ENCODE measurements at places on chromosomes 16 and 17.

- no peak for DNase-seq
Observed at GRCh38 chr17:47924785-47925677, 16.3 kb upstream of the PNPO start.

- no peak for DNase-seq
Observed at GRCh38 chr17:36653856-36654255, 52.5 kb downstream of the MRM1 start.

GRCh38 chr16:84614073-84614459 lies 3.8 kb downstream of the COTL1 start:
- DNase-seq, result no peak

- no peak for DNase-seq
Observed at GRCh38 chr17:57612202-57613071, 132.7 kb downstream of the CCDC182 start.

DNA sequence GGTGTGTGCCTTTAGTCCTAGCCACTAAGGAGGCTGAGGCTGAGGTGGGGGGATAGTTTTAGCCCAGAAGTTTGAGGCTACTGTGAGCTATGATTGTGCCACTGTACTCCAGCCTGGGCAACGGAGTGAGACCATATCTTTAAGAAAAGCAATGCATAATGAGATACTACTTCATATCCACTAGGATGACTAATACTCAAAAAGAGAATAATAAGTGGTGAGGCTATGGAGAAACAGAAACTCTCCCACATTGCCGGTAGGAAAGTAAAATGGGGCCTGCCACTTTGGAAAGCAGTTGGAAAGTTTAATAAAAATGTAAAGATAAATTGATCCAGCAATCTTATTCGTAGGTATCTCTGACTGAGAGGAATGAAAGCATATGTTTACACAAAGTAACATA lies 4.6 kb upstream of the NPIPB2 start:
- DNase-seq, result no peak

- no peak for DNase-seq
Observed at GRCh38 chr16:73572135-73572828, 524.4 kb upstream of the ZFHX3 start.

DNA sequence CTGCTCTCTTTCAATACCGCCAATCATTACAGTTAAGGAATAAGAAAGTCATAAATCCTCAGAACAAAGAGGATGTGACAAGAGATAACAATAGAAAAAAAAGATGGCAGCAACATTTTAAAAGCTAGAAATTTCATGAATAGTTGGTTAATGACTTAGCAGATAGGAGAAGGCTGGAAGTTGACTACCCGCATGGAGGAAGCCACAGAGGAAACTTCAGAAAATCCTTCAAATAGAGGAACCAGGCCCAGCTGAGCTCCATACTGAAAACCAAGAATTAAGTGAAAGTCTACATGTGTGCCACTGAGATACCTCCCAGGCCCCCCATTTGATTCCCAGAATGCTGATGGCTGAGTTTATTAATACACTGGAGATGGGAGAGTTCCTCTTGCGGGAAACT lies 109.3 kb downstream of the GSG1L start:
- no peak for DNase-seq

DNA sequence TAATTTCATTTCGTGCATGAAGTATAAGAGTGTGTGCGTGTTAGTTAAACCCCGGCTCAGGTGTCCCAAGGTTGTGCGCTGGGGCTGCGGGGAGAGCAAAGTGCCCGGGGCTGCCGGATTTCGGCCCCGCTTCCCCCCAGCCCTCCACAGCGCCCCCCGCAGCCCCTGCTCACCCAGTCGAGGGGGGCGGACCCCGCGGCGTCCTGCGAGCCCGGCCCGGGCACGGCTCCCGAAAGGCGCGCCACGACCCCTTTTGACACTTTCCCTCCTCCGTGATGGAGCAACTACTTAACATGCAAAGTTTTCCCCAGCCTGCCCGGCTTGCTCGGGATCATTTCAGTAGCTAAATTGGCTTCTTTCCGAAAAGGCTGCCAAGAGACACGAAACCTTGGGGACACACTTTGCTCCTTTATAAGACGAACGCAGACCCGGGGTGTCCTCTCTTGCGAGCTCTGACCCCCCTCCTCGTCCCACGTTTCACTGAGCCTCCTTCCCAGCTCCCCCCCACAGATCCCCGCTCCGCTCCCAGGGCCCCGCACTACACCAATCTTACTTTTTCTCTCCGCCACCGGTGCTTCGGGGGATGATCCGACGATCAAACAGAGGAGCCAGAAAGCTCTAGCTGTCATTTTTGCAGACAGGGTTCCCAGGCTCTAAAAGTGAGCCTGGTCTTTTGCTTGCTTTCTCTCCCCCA lies 552 bp downstream of the C17orf58 start:
- no peak for DNase-seq

- no peak for DNase-seq
Observed at GRCh38 chr17:80327518-80327917, 66.9 kb downstream of the RNF213 start.

DNA sequence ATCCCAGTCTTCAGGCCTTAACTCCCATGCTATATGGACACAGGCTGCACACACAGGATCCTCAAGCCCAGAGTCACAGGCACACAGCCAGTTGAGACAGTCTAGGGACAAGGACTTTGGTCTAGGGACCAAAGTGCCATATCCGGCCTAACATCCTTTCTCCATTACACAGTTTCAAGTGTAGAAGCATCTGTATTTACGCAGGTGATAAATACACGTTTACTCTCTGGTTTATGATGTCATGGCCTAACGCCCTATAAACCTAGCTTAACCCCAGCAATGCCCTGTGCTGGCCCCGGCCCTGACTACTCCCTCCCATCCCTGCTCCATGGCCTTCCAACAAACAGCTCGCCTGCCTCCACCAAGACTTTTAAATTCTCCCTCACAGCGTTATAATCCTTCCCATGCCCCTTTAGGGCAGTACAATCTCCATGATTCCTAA lies 17.1 kb downstream of the CUEDC1 start:
- DNase-seq, result no peak

DNA sequence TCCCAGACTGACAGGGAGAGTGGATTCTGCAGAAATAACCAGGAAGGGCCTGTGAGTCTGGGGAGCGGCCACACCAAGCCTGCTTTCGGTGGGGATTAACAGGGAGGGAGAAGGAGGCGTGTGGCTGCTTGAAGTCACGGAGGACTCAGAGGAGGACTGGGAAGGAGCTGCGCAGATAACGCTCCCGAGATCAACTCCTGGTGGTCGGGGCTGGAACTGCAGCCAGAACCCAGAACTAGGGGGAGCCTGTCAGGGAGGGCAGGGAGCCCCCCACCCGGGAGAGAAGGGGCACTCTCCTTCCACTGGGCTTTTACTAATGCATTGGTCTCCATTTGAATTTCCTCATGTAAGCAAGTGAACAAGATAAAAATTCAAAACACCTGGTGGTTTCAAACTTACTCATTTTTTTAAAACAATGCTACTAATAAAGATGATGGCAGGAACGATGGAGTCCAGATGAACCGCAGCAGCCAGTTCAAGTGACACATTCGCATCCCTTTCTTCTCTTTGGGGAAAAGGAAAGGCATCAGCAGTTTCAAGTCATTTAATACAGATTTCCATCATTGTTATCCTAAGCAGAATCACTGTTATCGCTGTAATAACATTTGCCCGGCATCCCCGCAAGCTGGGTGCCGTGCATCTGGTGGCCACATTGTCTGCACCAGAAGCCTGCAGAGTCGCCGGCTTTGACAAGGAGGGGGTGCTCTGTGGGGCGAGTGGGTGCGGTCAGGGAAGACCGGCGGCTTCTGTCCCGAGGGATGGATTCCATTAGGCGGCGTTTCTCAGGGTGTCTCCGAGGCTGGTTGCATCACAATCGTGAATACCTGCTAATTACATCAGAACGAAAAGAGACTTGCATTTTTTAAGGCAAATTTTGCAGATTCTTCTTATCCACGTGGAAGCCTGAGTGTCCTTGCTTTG lies 183.0 kb downstream of the FOXL1 start:
- no peak for DNase-seq

GRCh38 chr16:57271867-57272495 lies 12.5 kb downstream of the PLLP start:
- DNase-seq, result no peak

GRCh38 chr17:51289696-51290111 lies 29.4 kb downstream of the UTP18 start:
- no peak for DNase-seq

DNA sequence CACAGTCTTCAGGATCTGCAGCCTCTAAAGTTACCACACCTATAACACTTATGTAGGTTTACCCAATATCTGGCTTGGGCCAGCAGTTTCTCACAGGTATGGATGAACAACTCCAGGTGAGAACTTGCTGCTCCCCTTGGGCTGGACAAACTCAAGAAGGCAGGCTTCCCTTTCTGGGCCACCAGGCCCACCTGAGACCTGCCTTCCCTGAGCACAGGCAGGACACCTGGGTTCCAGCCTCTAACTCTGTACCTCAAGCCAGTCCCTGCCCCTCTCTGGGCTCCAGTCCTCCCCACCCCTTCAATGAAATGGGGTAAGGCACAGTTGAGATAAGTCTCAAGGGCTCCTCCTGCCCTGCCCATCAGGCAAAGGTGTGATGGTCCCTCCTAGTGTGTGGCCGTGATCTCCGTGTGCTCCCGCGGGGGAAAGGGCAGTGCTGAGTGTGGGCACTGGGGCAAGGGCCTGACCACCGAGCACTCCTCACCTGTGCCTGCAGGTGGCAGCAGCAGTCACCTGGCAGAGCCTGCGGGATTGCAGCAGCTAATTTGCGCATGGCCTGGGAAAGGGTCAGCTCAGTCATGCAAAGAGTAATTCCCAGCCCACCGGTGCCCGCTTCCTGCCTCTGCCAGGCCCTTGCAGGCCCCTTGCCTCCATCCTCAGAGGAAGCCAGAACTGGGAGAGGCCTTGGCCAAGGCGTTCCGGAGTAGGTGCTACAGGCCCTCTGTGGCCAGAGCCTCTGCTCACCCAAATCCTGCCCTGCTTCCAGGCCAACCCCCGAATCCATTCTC lies 28.2 kb upstream of the ADGRG1 start:
- no peak for DNase-seq

DNA sequence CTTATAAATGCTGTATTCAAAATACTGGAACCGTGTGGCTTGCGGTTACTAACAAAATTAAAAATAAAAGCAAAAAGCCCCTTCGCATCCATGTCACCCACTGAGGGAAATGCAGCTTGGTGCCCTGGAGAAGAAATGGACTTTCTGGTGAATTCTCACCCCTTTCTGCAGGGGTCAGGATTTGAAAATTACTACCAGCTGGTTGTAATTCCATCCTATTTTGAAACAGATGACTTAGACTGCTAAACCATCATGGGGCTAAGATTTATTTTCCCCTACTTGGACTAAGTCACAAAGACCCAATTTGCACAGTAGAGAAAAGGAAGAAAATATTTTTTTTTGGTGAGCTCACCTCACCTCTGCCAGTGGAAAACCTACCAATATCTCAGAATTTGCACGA lies 111.4 kb upstream of the MYOCD start:
- DNase-seq, result no peak

GRCh38 chr17:61808442-61808841 lies 54.9 kb downstream of the BRIP1 start:
- DNase-seq, result no peak

DNA sequence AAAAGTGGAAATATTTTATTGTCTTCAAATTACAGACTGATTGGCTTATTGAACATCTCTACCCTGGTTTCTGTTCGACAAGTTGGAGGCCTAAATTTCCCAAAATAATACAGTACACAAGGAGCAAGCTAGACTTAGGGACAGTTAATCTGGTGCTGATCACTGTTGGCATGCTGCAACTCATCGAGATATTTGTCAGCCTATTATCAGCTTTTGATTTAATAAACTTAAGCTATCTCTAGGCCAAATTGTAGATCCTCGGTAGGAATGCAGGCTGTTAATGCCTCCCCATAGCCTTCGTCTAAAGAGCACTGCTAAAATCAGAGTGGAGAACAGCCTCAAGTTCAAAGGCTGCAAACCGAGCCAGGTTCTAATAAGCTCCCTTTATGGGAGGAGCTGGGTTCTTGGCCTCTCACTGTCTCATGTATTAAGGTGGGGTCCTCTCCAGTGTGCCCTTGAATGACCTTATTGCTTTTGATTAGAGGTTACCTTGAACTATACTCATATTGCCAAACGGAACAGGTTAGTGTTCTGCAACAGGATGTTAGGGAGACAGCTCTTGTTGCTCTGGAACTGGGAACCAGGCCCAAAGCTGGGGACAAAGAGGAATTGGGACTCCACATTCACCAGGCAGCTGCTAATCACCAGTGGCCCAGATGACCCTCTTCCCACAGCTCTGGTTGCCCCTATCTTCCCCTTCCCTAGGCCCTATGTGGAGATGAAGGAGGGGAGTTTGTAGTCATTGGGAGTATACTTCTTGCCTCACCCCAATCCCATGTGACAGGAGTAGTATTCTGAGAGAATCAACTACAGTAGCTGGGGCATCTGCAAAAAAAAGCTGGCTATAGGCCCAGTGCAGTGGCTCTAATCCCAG lies 69.5 kb upstream of the NOL11 start:
- DNase-seq, result no peak

DNA sequence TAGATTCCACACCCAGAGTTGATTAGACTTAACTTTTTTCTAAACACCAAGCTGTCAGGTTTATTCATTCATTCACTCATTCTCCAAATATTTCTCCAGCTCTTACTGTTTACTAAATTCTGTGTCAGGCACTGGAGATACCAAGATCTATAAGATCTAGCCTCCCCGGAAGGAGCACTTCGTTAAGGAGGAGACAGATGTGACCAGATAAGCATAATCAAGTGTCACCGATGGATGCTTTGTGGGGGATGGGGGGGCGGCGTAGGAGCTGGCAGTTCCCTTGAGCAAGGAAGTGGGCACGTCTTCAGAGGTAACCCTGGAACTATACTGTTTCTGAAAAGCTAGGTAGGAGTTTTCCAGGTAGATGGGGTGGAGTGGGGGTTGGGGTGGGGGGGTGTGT lies 3.8 kb upstream of the RPL26 start:
- DNase-seq, result no peak

- no peak for DNase-seq
Observed at GRCh38 chr16:49615576-49615975, 240.3 kb downstream of the ZNF423 start.

DNA sequence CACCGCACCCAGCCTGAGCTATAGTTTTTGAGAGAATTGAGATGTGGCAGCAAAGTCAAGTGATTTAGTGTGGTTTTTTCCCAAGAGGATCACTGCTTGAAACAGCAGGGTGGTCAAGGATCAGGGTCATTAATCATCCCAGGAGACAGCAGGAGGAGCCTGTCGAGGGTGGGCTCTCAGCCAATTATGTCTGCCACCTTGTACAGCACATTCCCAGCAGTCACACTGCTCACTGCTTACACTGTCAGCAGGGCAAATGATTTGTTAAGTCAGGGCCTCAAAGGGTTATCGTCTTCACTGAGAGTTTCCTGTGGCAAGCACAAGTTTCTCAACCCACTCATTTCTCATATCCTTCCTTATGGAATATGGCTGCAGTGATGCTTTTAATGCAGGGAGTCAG lies 13.2 kb downstream of the B3GNT9 start:
- no peak for DNase-seq

Measured in GM04504 (cell line).